ENCODE measurements at places on chromosomes 4 and X. TPM values are rescaled to one million over a fixed set of nuclear protein-coding genes. Genes with fewer than 3 reads are reported as not detected.

DNA sequence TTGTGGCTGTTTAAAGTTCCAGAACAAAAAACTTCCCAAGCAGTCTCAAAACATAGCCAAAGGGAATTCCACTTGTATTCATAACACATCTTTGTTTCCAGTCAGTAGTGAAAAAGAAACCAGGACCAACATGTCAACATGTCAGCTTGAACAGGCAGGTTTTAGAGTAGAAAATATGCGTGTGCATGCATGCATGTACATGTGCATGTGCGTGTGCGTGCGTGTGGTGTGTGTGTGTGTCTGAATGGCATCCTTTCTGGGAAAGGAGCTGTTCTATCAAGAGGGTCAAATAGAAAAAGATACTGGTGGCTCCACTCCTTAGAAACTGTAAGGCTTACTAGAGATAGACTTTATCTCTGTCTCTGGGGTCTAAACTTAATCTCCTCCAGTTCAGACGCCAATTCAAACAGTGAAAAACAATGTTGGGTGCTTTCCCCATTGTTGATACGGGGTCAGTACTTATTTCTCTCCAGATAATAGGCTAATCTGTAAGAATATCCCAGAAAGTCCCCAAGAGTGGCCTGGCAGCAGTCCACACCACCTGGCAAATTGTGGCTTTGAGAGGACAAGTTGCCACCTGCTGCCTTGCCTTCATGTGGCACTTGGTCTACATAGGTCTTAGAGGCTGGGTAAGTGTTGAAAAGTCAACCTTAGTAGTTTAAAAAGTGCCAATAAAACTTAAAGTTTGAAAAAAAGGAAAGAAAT is 110.4 kb downstream of the SCD5 start:
- no peak for DNase-seq

DNA sequence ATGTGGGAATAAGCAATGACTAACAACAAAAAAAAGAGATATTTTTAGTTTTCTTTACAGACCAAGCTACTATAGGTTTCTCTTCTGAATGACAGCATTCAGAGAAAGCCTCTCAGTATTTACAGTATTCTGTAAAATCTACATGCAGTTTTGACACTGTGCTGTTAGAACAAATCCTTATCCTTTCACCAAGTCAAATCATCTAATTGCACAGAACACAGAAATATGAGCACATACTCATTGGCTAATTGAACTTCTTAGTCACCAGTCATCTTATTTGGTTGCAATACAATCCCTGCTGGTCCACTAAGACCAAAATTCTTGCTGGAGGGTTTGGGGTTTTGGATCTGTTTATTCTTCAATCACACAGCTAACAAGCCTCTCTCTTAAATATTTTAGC is 5.7 kb downstream of the ACOT9 start:
- DNase-seq = peak; percentile 26

DNA sequence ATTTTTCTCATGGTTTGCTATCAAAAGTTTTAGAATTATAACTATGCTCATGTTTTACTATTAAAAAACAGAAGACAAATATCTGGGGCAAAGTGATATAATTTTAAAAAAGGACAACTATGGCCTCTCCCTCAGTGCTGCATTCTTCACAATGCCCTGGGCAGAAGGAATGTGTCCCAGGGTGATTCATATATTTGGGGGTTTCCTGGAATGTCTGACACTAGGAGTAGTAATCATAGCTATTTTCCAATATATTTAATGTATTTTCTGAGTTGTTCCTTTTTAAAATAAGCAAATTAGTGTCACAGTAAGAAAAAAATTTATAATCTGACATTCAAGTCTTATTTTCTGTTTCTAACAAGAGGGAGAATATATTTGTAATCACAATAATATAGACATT is 281.7 kb downstream of the UNC5C start:
- DNase-seq = peak; percentile 25

DNA sequence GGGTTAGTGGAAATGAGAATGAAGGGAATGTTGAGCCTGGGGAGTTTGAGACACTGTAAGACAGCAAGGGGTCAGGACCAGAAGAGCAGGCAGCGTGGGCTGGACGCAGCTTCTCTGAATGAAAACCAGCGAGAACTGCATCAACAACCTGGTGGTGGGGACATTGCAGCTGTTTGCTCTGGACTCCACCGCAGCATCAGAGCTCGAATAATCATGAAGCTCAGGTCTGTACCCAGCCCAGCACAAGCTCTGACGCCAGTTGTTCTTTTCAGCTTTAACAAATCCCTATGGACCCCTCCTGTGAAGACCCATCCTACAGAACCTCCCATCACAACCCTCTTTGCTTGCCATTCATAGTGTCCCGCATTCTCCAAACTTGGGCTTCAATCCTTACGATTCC is 106.8 kb upstream of the PNPLA4 start:
- no peak for DNase-seq

DNA sequence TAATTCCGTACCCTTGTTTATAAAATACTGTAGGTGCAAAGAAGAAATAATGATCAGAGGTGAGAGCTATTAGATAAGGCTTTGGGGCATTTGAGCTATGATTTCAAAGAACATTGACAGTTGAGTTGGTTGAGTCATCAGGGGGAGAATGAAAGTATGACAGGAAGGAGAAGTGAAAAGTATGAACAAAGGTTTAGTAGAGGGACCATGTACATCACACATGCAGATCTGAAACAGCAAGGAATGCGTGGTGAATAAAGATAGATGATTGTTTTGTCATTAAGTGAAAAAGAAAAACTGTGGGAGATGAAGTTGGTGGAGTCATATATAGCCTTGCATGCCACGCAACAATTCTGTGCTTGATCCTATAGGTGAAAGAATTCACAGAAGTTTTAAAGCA is 163.1 kb downstream of the ARAP2 start:
- DNase-seq = no peak

GRCh38 chrX:11532291-11533078 is 133.2 kb downstream of the ARHGAP6 start:
- DNase-seq = peak; percentile 9

- DNase-seq = peak; percentile 21
Observed at GRCh38 chr4:186144198-186144945, 39.9 kb downstream of the FAM149A start.

DNA sequence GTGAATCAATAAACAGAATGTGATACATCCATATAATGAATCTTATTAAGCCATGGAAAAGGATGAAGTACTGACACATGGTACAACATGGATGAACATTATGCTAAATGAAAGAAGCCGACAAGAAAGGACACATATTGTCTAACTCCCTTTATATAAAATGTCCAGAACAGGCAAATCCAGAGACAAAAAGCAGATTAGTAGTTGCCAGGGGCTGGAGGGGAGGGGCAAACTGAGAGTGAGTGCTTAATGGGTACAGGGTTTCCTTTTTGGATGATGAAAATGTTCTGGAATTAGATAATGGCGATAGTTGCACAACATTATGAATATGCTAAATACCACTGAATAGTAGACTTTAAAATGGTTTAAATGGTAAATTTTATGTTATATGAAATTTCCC is 17.4 kb downstream of the ADGRG4 start:
- no peak for DNase-seq

GRCh38 chrX:35015621-35016020 is 73.0 kb downstream of the FAM47B start:
- DNase-seq = no peak

GRCh38 chrX:83469551-83469950 is 38.5 kb upstream of the POU3F4 start:
- DNase-seq = peak; percentile 1

DNA sequence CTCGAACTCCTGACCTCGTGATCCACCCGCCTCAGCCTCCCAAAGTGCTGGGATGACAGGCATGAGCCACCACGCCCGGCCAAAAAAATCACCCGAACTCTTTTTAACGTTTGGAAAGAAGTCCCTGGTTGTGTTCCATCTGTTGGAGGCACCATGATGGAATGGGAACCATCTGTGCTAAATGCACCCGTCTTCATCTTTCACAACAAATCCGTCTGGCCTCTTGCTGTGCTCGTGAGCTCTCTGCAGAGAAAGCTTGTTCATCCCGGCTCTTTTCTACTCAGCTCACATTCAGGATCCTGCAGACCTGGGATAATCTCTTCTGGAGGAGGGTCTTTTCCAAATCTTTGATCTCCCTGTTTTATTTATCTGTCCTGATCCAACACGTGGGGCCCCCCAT is 188.8 kb downstream of the CRLF2 start:
- no peak for DNase-seq

DNA sequence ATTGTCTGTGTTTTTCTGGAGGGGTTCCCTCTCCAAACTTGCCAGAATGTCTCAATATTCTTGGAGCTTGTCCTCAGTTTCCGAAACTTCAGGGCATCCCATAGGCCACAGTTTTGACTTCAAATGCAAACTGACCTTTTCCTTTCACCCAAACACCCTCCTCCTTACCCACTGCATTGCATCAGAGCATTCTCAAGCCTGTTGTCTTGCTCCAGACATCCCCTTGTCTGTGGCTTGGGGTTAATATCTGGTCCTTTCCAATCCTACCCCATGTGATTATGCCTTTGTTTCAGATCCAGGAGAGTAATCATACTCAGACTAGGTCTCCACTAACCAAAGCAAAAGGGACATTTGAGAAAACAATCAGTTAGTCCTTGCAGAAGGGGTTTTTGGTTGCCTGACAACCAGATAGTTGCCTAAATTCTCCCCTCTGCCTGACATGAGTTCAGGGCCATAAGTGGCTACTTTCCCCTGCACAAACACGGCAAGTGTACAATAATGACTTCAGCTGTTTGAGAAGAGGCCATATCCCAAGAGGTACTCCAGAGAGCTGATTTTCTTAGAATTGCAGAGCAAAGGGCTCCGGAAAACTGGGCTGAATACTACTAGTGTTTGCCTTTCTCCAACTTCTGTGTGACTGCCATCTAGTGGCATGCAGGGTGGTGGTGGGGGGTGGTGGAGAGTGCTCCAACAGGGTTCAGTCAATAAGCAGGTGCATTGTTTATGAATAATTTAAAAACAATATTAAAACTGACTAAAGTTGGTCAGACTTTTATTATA is 130.2 kb downstream of the CHRDL1 start:
- peak; percentile 5 for DNase-seq

DNA sequence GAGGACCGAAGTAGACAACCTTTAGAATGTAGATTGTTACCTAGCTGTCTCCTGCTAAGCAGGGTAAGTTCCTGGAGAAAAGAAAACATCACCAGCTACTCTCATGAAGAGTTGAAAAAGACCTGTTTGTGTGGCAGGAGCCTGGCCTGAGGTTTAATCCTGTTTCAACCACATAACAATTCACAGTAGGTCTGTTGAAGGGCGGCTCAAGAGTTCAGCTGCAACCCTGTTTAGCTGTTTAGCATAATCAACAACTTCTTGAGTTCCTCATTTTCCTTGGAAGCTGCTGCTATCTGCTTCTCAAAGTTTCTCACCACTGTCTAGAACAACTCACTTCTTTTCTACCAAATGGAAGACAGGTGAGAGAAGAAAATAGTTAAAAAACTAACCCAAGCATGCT is 170.4 kb upstream of the TET2 start:
- no peak for DNase-seq

- no peak for DNase-seq
Observed at GRCh38 chr4:12239897-12240636, 811.4 kb upstream of the HS3ST1 start.

TLR3 gene
- 0.28 TPM for total RNA-seq

POF1B gene
- not detected for total RNA-seq

UGT2B11 gene
- not detected for total RNA-seq

All from IMR-90 (cell line).